ENCODE measurements at places on chromosomes 6 and 20.

- no peak for DNase-seq
Measured at GRCh38 chr6:161033667-161034066, 42.1 kb downstream of the MAP3K4 start.

DNA sequence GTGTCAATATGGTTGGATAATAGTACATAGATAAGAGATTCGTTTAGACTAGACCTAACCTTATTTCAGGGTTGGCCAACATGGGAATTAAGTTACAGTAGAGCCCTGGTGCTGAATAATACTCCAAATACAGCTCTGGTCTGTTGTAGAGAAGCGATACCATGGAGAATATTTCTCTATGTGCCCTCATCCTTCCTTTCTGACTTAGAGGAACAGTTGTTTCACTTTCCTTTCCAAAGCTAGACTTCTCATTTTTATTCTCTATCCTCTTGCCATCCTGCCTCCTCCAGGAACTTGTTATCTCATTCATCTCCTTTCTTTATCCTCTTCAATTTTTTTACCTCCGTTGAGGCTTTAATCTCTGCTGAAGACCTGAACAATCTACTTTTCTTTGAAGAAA is 68.9 kb downstream of the EDN1 start:
- no peak for DNase-seq

GRCh38 chr6:80638213-80639055 is 532.0 kb downstream of the BCKDHB start:
- no peak for DNase-seq

- DNase-seq, result no peak
Measured at GRCh38 chr6:87935196-87935595, 112.4 kb upstream of the SPACA1 start.

GRCh38 chr6:137495703-137496336 is 1.6 kb upstream of the OLIG3 start:
- no peak for DNase-seq

GRCh38 chr20:14093652-14094051 is 98.3 kb downstream of the MACROD2 start:
- no peak for DNase-seq

- no peak for DNase-seq
Measured at GRCh38 chr6:22079783-22080182, 217.1 kb downstream of the PRL start.

GRCh38 chr6:107987805-107988204 is 29.8 kb upstream of the SEC63 start:
- no peak for DNase-seq

- no peak for DNase-seq
Measured at GRCh38 chr20:19317237-19318069, 105.0 kb downstream of the SLC24A3 start.

- DNase-seq, result no peak
Measured at GRCh38 chr20:3781153-3781910, at the start of gene SPEF1. Gene SPEF1 (minus strand): TSS chr20:3781448. CDS start chr20:3781287, 161 bp downstream.

- no peak for DNase-seq
Measured at GRCh38 chr6:42771741-42772100, 10.1 kb upstream of the BICRAL start.

- no peak for DNase-seq
Measured at GRCh38 chr6:46799657-46800056, 6.5 kb downstream of the MEP1A start.

DNA sequence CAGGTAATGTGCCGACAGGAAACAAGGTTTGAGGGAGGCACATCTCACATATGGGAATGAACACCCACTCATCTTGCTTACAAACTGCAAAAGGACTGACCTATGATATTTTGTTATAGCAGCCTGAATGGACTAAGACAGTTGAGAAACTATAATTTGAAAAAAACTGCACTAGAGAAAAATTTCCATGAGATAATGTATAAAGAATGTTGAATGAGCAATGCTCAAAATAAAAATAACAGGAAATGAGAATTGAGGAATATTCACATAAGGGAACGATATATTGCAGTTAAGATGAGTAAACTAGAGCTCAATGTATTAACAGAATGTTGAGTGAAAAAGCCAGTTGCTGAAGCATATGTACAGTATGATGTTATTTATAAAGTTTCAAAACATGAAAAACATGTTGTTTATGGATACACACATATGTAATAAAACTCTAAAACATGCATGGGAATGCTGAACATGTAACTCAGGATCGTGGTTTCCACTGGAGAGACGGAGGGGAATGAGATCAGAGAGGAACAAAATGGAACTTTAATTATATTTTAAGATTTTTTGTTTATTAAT is 6.3 kb upstream of the TBC1D22B start:
- DNase-seq, result no peak

DNA sequence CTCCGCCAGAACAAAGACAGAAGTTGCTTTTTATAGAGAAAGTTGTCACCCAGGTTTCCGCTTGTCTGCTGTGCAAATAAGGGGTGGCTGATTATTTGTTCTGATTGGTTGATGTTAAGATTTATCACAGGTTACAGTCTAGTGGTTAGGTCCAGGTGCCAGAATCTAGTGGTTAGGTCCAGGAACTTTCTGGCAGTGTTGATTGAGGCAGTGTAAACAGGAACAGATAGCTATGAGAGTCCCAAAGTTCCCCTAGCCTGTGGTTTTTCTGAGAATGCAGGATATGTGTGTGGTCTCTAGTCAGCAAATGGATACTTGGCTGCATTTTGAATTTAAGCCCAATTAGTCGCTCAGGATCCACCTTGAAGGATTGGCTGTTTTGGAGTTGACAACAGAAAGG is 148.0 kb downstream of the TMEM200A start:
- DNase-seq, result peak; percentile 25

GRCh38 chr6:18842534-18842933 is 455.4 kb downstream of the RNF144B start:
- DNase-seq, result no peak

DNA sequence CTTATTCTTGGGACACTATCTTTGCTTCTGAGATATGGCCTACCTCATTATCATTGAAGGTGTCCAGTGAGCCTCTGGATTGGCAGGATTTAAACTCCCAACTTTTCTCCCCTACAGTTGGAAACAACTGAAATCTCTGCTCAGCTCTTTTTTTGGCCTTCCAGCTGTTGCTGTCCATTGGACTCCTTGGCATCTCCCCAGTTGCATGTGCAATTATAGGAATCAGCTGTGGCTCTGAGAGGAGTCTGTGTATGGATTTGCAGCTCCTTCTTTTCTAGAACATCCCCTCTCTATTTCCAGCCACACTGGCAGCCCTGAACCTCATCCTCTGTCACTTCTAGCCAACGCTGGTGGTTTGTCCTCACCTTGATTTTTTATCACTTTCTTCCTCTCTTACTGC is 21.2 kb downstream of the RAB22A start:
- no peak for DNase-seq

DNA sequence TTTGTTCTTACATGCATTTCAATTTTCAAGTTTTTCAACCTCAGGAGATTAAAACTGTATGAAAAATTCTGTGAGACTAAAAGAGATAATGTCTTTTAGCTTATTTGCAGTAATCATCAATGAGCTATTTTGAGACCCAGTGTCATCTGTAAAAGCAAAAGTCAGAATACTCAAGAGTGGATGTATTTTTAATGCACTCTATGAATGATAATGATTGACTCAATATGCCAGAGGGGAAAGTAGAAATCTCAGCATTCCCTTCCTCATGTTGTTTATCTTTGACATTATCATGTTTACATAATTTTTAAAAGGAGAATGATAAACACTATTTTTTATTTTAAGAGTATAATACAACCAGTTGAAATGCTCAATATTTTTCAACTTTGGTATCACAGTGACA is 162.1 kb downstream of the MMUT start:
- DNase-seq, result no peak

GRCh38 chr20:59947376-59947775 is 7.2 kb downstream of the FAM217B start:
- DNase-seq, result no peak

- no peak for DNase-seq
Measured at GRCh38 chr6:130978180-130978579, 84.9 kb downstream of the EPB41L2 start.

GRCh38 chr20:61666471-61666832 is 399.2 kb downstream of the TAF4 start:
- DNase-seq, result no peak

DNA sequence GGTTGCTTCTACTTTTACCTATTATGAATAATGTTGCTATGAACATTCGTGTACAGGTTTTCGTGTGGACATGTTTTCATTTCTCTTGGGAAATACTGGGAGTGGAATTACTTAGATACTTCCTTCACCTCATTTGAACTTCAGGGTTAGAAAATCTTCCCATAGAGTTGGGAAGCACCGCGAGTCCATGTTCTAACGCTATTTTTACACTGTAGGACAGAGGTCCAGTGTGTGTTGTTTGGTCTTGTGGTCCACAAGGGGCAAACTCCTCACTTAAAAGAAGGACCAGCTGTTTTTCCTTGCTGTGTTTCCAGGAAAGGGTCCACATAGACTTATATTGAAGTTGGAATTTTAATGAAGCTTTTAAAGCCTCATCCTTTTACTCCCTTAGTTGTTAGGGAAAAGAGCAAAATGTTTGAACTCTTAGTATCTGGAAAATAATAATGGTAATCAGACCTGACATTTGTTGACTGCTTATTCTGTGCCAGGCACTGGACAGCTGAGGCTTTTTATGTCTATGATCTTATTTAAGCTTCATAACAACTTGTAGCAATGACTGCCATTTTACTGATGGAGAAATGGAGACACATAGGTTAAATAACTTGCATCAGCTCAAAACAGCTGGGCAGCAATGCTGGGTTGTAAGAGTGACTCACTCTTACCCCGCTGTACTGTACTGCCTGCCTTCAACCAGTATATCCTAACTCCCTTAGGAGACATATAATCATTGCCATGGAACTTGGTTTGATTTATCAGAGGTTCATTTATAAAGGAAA is 52.0 kb downstream of the CDC5L start:
- DNase-seq, result no peak

- DNase-seq, result no peak
Measured at GRCh38 chr6:150063640-150064039, 5.3 kb downstream of the ULBP3 start.

- DNase-seq, result peak; percentile 48
Measured at GRCh38 chr6:16319813-16320532, 81.6 kb downstream of the GMPR start.

DNA sequence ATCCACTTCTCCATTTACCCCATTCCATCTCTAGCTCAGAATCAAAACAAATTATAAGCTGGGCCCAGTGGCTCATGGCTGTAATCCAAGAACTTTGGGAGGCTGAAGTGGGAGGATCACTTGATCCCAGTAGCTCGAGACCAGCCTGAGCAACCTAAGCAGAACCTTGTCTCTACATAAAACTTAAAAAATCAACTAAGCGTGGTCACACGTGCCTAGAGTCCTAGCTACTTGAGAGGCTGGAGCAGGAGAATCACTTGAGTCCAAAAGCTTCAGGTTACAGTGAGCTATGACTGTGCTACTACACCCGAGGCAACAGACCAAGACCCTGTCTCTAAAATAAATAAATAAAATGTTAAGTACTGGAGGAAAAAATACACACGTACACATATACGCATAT is 74.7 kb upstream of the RUNX2 start:
- no peak for DNase-seq

- no peak for DNase-seq
Measured at GRCh38 chr6:47117314-47117713, 75.2 kb upstream of the ADGRF1 start.

GRCh38 chr6:165637586-165637985 is 25.5 kb downstream of the PDE10A start:
- DNase-seq, result no peak

DNA sequence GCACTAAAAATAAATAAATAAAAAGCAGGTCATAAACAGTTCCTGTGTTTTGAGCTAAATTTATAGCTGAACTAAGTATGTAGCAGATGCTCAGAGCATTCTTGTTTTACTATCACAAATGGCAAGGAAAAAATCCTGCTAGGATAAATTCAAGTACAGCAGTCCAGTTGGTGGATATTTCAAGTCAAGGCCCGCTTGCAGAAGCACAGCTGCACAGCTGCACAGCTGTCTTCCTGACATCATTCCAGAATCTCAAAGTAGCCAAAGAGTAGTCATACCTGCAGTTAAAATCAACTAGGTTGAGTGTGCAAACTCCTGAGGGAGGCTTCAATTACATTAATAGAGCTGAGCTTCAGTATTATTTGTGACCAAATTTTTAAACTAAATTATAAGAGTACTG is 297.7 kb upstream of the MANEA start:
- no peak for DNase-seq

DNA sequence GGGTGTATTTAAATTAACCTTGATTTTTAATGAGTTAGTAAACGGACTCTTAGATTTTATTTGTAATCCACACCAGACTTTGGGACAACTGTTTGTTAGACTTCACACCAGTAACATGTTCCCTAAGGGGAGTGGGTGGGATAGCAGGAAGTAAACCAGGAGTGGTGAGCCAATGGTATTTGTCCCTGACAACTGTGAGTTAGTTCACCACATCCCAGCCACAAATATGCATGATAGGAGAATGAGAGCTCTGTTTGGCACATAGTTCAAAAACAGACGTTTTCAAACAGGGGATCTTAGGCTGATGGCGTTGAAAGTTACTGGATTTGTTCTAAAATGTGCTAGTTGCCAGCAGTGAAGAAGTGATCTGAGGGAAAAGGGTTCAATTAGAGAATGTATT is 18.7 kb upstream of the COL10A1 start:
- DNase-seq, result no peak

GRCh38 chr20:39399463-39399862 is 437.3 kb downstream of the DHX35 start:
- no peak for DNase-seq

GRCh38 chr20:19712721-19713260 is 45.3 kb upstream of the RIN2 start:
- no peak for DNase-seq

DNA sequence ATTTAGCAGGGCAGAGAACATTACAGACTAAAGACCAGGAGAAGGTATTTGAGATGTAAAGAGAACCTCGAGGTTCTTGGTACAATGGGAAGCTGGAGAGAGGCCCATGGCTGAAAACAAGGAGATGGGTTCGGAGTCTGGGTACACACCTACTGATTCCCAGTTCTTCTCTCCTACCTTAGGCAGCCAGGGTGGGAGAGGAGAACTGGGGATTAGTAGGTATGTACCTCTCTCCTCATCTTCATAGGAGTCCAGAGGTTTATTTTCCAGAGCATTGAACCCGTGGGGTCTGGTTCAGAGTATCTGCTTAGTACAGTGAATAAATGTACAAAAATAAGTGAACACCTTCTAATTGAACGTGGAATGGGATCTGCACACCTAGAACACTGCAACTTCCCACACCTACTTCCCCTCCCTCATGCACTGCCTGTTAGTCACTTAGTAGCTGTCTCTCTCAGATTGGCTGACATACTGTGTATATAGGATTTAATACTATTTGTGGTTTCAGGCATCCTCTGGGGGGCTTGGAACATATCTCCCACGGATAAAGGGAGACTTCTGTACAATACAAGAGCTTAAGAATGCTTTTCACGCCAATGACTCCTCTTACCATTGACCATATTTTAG is 23.5 kb upstream of the NUP153 start:
- DNase-seq, result no peak

GRCh38 chr20:21050710-21051109 is 55.4 kb downstream of the LINC00237 start:
- DNase-seq, result no peak

DNA sequence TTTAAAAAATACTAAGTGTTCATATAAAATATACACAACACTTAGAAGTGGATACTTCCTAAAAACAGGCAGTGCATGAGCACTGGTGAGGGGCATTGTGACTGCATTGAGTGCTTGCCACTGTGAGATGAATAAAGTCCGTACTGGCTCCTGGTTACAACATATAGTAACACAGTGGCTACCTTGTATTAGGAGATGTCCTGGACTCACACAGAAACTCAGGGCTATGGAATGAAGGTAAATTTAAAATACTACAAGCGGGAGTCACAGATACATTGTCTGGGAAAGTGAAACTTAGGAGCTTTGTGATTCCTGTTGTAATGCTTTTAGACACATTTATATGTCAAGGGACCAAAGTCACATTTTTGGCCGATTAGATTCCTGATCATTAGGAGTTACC is 36.5 kb upstream of the HLA-G start:
- no peak for DNase-seq
